Mammary epithelial cell (primary cell): ENCODE measurements at places on chromosomes 3 and 15. TPM values are rescaled to one million over a fixed set of nuclear protein-coding genes. Genes with fewer than 3 reads are reported as not detected.

The RPSA gene
- total RNA-seq: 874 TPM

The MCF2L2 gene
- total RNA-seq: 2.7 TPM

The RAB5A gene
- total RNA-seq: 76.3 TPM

The PCLAF gene
- 7.7 and 26.3 TPM in 2 replicates for total RNA-seq

The ADGRG7 gene
- total RNA-seq: not detected in 2 replicates

The GOLGA8G gene
- 3.5 TPM for total RNA-seq

The KIF7 gene
- total RNA-seq: 10.2 TPM

The NAALADL2 gene
- 4.8 TPM for total RNA-seq

The ABI3BP gene
- total RNA-seq: 2.0 and 2.7 TPM in 2 replicates

The HAPLN3 gene
- 1.5 TPM for total RNA-seq

The CISH gene
- total RNA-seq: 1.2 and 2.8 TPM in 2 replicates

The PPARG gene
- 0.17 TPM for total RNA-seq

The UROC1 gene
- total RNA-seq: not detected

The BFSP2 gene
- not detected in 2 replicates for total RNA-seq

The VIPR1 gene
- 21.3 TPM for total RNA-seq

The SCN5A gene
- total RNA-seq: not detected

The GATM gene
- total RNA-seq: 0.80 and 1.4 TPM in 2 replicates
